RWPE1 (cell line): ENCODE measurements at places on chromosomes 5 and 9.

GRCh38 chr5:79666758-79667157, 22.9 kb upstream of the CMYA5 start:
- DNase-seq = no peak

DNA sequence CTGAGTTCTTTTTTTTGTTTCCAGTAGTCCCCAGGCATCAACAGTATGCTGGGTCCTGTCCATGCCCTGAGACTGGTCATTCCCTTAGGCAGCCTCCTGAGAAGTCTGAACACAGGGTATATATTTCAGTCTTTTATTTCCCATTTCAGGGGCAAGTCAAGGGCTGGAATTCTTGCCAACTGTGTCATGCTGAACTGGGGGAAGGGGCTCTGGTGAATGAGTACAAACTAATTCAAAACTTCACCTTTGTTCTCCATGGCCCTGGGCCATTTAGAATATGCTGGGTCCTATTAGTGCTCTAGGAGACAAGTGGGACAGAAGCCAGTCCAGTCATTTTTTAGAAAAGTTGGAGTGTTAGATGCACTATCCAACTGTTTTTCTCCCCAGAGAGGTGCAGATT, 170.3 kb downstream of the TMC1 start:
- DNase-seq = no peak

- peak; percentile 14 for DNase-seq
These were observed 48.6 kb downstream of the NR2F1-AS1 start for GRCh38 chr5:93532370-93532769.

DNA sequence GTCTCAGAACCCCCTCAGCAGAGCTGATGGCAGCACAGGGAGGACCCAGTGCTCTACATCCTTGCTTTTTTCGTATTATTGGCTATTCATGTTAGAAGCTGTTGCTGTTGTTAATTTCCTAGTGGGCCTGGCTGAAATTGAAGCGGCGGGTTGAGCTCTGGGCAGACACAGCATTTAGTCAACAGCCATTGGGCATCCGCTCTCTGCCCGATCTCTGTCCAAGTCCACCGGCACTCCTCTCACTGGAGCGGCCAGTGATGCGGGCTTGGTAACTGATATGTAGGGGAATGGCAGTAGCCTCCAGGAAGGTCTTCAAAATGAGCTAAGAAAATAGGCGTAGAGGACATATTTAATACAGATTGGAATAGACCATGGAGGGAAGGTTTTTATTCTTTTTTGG, 1.3 kb upstream of the GARNL3 start:
- no peak for DNase-seq

DNA sequence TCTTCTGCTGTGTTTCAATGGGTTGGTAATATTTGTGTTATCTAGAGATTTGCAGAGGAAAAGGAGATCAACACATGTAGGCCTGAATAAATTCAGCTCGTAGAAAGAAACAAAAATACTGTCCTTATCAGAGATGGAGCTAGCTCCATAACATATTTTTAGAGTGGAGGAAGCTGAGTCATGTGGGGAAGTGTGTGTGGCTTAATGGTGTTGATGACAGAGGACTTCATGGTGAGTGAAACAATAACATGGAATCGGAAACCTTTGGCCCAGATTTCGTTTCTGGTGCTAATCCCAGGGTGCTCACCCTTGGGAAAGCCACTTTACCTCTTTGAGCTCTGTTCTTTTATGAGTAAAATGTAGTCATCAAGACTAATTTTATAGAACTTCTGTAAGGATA, 825.0 kb downstream of the TLR4 start:
- no peak for DNase-seq

DNA sequence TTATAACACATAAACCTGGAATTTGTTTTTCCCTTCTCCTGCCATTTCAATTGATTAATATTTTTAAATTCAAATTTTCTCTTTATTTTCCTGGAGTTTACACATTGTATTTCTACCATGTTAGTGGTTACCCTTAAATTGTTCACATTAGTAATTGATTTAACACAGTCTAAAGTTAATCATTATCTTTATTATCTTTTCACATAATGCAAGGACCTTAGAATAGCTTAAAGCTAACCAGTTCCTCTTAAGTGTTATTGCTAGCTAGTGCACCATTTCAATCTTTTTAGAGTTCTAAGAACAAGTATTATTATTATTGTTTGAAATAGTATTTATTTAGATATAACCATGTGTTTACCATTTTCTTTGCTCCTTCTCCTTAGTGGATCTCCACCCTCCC, 251.2 kb upstream of the FBXL7 start:
- DNase-seq = no peak

- no peak for DNase-seq
These were observed 298.0 kb downstream of the FBXL7 start for GRCh38 chr5:15798006-15798405.

- DNase-seq = no peak
These were observed 45.8 kb upstream of the ERBIN start for GRCh38 chr5:65880496-65881072.

GRCh38 chr9:102135768-102136167, 397.3 kb upstream of the GRIN3A start:
- no peak for DNase-seq

GRCh38 chr9:6426117-6426516, 13.1 kb downstream of the UHRF2 start:
- no peak for DNase-seq

DNA sequence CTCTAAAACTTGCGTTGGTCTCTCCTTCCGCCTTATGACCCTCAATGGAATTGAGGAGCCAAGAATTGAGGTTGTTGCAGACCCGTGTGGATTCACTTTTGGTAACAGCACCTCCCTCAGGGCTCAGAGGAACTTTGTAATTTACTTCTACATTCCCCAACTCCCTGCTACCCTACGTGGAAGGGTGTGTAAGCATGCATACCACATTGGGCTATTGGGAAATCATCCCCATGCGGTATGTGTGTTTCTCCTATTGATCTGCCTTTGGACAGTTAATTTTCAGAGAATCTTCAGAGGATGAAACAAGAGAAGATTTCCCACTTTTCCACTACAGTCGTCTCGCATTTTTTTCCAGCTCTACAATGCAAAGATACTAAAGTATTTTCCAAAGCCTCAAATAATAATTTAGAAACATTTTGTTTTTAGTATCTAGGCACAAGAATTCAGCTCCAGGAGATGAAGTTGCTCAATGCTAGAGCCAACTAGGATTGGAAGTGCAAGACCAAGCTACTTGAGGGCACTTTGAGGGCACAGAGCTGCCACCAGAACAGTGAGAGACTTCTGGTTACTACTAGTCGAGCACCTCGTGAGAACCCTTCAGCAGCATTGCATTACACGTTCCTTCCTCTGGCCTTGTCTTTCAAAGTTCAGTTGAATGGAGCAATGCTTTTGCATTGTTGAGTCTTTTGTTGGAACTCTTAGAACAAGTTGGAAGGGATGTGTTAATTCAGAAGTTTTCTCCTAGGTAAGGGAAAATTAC, 3.4 kb downstream of the C1QTNF3 start:
- DNase-seq = no peak

GRCh38 chr5:128274441-128274840, 190.9 kb downstream of the SLC12A2 start:
- DNase-seq = no peak
